ENCODE measurements at places on chromosomes 2 and 18. TPM values are rescaled to one million over a fixed set of nuclear protein-coding genes. Genes with fewer than 3 reads are reported as not detected.

CFAP221 gene
- 0.22 TPM for total RNA-seq

DRC1 gene
- total RNA-seq: 0.31 TPM

COL3A1 gene
- 7,706 TPM for total RNA-seq

AP1S3 gene
- total RNA-seq: 0.31 TPM

ADRA2B gene
- 2.3 TPM for total RNA-seq

B4GALT6 gene
- 3.9 TPM for total RNA-seq

CABYR gene
- 2.8 TPM for total RNA-seq

KIAA2012 gene
- total RNA-seq: 0.31 TPM

LCLAT1 gene
- total RNA-seq: 9.9 TPM

IWS1 gene
- 43.0 TPM for total RNA-seq

IL1RL2 gene
- 0.27 TPM for total RNA-seq

CIAO1 gene
- total RNA-seq: 48.4 TPM

KCNG3 gene
- total RNA-seq: 0.09 TPM

TDRD15 gene
- not detected for total RNA-seq

SKA1 gene
- total RNA-seq: 4.4 TPM

SP140 gene
- 0.22 TPM for total RNA-seq

ADGRF3 gene
- total RNA-seq: 0.31 TPM

STARD6 gene
- total RNA-seq: 0.18 TPM

CXCR1 gene
- not detected for total RNA-seq

LHCGR gene
- 0.44 TPM for total RNA-seq

NPHP1 gene
- 6.9 TPM for total RNA-seq

IL1B gene
- total RNA-seq: 0.18 TPM

Data from muscle of leg (tissue), 16 donors.